ENCODE measurements at places on chromosomes 3 and 15.

GRCh38 chr15:80931721-80932512, 57.7 kb downstream of the MESD start:
- no peak for DNase-seq

DNA sequence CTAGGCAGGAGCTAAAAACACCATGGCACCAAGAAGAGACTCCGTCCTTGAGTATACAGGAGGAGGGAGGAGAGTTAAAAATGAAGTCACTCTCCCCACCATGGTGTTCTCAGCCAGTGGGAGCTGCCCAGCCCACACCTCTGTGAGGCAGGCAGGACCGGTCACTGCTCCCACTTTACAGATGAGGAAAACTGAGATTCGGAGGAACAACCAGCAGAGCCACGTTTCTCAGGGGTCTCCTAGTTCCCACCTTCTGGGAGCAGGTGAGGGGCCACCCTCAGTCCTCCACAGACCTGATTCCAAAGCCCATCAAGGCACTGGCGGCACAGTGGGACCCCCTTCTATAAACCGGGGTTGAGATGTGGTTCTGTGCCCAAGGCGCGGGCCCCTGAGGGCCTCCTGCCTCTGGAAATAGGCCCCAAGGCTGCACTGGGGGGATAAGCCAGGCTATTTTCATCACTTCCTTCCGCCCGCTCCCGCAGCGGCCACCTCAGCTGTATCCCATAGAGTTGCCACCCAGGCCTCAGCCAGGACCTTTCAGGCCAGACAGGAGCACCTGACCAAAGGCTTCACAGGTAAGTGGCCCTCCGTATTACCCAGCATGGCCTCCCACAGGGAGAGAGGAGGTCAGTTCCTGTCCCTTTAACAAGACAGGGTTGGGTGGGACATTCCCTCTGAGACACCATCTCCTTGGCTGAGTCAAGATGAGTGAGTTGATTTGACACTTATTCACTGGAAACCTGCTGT, at the start of gene GP9:
TSS of gene GP9 (plus strand) at position 504 of the 747 bp plus-strand sequence. CDS start 961 bp downstream, outside the sequence.
- no peak for DNase-seq

- no peak for DNase-seq
Measured at GRCh38 chr3:88259045-88259444, 109.3 kb downstream of the C3orf38 start.

GRCh38 chr3:152056481-152056880, 183.0 kb downstream of the SUCNR1 start:
- no peak for DNase-seq

GRCh38 chr3:111517801-111518200, 24.2 kb upstream of the CD96 start:
- DNase-seq = no peak

All from NB4 (cell line).